Neural crest cell (in vitro differentiated cells): ENCODE measurements at places on chromosomes 2 and 18.

DNA sequence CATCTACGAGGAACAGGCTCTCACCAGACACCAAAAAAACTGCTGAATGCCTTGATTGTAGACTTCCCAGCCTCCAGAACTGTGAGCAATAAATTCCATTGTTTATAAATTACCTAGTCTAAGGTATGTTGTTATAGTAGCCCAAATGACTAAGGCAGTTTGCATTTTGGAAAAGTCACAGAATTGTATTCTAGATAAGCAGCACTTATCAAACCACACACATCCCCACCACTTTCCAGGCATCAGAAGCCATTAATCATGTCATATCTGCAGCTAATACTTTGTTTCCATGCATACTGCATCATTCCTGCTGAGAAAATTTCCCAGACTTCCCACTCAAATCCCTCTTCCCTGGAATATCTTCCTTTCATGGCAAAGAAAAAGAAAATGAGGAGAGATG is 187.2 kb downstream of the INO80D start:
- no peak for DNase-seq

GRCh38 chr2:237471438-237472186 is 15.4 kb upstream of the MLPH start:
- DNase-seq, result peak; percentile 27

DNA sequence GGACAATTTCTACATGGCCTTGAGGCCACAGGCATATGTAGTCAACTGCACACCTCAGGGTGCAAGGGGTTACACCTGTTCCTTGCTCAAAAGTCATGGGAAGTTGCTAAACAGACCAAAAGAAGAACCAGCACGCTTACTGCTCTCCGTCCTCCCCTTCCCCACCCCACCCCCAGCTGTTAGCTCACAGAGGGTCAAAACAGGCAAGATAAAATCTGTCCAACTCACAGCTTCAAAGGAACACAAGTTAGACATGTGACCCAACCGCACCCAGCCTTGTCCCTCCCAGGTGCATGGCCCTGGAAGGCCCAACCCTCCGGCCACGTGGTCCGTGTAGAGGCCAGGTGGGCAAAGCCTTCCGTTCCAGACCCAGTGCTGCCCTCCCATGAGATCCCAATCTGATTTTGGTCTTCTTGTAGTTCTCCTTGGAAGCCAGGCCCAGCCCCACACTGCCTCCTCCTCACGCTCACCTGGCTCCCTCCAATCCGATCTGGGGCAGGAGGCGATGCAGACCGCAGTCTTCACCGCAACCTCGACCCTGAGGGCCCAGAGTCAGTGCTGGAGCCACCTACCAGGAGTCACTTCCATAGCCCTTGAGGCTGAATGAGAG is 14.5 kb upstream of the ASPRV1 start:
- no peak for DNase-seq

- DNase-seq, result no peak
These were observed 148.9 kb upstream of the SLC39A10 start for GRCh38 chr2:195508139-195508455.

DNA sequence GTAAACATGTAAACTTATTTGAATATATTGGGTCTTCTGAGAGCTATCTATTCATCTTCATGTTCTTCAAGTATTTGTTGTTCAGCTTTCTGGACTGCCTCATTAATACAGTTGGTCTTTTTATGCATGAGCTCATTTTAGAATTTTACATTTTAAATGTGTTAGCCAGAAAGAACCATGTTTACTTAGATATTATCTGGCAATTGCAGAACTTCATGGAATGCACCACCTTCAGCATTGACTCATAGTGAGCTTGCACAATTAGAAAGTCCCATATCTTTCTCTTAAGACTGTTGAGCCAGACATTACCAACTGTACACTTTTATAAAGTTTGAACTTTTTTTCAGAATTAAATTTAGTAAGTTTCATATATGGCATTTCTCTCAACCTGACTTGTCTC is 536.7 kb downstream of the RIT2 start:
- no peak for DNase-seq

- no peak for DNase-seq
These were observed 28.7 kb upstream of the ZEB2 start for GRCh38 chr2:144548532-144549191.

GRCh38 chr2:162030363-162031190 is 43.4 kb downstream of the DPP4 start:
- DNase-seq, result no peak

DNA sequence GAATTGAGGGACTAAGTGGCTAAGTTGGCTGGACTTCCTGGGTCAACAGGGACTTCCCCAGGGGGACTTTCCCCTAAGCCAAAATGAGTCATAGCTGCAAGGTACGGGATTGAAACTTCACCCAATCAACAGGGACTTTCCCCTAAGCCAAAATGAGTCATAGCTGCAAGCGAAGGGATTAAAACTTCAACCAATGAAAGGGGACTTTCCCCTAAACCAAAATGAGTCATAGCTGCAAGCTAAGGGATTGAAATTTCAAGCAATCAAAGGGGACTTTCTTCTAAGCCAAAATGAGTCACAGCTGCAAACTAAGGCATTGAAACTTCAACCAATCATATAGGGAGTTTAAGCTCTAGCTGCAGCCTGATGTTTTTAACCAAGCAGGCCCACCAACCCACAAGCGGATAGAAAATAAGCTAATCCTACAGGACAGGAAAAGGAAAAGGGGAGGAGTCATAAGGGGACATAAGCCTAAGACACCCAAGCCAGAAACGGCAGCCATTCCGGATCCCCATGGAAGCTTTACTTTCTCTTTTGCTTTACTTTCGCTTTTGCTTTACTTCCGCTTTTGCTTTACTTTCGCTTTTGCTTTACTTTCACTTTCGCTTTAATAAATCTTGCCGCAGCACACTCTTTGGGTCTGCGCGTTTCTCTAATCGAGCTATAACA is 1375.4 kb upstream of the CELF4 start:
- no peak for DNase-seq

DNA sequence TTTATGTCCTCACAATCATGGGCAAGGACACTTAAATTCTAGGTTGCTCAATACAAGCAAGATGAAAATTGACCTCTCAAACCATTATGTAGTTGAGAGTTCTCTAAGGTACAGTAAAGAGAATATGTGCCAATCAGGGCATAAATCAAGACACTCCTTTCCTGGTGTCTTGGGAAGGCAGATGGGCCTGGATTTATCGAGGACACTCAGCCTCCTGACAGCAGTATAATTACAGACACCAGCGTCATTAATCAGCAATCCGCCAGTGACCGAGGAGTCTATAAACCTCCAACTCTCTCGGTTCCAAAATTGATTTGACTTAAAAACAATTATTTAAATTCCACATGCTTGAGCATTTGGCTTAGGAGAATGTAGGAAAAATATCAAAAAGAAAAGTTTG is 75.7 kb upstream of the DAPL1 start:
- DNase-seq, result no peak
